ENCODE measurements at places on chromosomes 6 and 20.

DNA sequence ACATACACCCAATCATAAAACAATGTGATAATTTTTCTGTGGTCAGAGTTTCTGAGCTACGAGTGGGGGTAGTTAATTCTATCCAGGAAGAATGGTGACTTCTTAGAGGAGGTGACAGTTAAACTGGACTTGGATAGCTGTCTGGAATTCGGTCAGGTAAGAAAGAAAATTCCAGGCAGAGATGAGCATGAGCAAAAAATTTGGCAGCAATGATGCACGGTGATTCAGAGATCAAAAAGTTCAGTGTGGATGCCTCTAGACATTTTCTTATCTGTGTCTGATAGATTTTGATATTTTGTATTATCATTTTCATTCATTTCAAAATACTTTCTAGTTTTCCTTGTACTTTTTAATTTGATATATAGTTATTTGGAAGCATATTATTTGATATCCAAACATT lies 12.0 kb downstream of the RAET1E start:
- no peak overlapping the region for H3K4me3 ChIP-seq
- no peak overlapping the region for H3K27ac ChIP-seq
- no peaks in the 10 kb centered on the region for H3K4me1 ChIP-seq
- no peaks in the 10 kb centered on the region for H3K36me3 ChIP-seq
- H3K27me3 ChIP-seq: no peaks in the 10 kb centered on the region

DNA sequence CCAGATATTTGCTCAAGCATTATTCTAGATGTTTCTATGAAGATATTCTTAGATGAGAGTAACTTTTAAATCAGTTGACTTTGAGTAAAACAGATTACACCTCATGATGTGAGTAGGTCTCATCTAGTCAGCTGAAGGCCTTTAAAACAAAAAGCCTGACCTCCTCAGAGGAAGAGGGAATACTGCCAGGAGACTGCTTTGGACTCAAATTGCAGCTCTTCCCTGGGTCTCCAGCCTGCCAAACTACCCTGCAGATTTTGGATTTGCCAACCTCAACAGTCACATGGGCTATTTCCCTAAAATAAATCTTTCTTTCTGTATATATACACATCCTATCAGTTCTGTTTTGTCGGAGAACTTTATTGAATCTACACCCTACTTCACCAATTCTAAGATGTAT lies 182.5 kb upstream of the TENT5A start:
- no peak for DNase-seq
- no peak overlapping the region for H3K4me3 ChIP-seq
- no peaks in the 10 kb centered on the region for H3K36me3 ChIP-seq
- H3K4me1 ChIP-seq: no peaks in the 10 kb centered on the region

DNA sequence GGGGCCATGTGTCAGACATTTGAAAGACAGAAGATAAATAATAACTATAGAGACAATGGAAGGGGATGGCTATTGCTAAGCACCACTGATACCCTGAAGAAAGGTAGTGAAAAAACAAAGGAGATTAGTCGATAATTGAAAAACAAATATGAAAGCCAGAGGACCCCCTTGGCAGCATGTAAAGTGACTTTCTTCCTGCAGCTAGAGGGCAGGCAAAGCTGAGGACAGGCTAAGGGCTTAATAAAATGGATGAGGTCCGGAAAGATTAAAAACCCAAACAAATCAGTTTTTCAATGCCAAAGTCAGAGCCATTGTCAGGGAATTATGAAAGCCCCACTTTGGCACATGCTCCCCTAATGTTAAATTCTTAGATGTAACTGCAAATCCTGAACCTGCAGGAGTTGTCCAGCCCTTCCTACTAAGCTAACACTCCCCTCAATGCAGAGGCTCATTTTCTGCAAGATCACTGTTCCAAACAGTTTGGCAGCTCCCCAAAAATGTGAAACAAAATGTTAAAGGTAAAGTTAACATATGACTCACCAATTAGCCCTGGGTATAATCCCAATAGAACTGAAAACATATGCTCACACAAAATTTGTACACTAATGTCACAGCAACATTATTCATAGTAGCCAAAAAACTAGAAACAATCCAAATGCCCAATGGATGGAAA lies 1177.9 kb downstream of the GRIK2 start:
- no peaks in the 10 kb centered on the region for H3K36me3 ChIP-seq
- H3K27ac ChIP-seq: no peak overlapping the region
- DNase-seq: no peak
- no peaks in the 10 kb centered on the region for H3K4me1 ChIP-seq
- no peaks in the 10 kb centered on the region for H3K27me3 ChIP-seq
- no peak overlapping the region for H3K4me3 ChIP-seq

GRCh38 chr6:95094751-95095663 lies 482.3 kb upstream of the MANEA start:
- H3K36me3 ChIP-seq: no peaks in the 10 kb centered on the region

DNA sequence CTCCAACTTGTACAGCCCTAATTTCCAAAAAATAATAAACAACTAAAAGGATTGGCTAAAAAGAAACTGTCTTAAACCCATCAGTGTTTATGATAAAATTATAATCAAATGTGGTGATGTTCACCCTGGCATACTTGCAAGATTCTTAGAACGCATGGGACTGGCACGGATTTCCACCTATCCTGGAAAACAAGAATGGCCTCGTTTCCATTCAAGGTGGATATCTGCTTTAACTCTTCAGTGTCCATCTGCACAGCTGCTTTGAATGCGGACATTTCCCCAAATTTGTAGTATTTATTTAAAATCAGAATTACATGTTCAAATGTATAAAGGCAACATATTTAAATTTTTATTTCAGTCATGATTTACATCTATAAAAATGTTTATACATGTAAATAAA lies 4.2 kb downstream of the CNR1 start:
- no peak overlapping the region for H3K4me3 ChIP-seq
- peaks cover 8% of the 10 kb centered on the region for H3K27me3 ChIP-seq
- peak; percentile 56 for DNase-seq

DNA sequence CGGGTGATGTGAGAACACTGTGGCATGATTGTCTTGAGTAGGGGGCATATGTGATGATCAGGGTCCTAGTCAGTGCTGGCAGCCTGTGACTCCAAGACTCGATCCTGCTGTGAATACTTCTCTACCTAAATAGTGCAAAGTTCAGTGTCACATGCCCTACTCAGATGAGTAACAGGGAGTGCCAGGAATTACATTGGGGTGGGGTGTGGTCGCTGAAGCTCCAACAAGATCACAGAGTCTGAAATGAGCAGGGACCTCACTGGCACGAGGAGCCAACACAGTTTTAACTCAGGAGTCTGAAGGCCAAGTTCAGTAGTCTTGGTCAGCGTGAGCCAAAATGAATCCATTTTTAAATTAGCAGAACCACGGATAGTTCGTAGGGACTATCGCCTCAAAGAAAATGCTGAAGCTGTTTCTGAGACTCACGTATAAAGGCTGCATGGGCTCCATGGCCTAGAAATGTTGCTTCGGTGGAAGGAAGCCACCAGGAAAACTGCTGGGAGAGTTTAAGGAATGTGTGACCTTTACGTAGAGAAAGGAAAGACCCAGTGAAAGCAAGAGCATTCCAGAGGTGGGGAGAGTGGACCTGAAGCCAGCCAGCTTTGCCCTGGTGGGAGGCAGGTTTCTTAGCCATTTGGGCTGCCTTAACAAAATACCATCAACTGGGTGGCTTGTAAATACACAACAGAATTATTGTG lies 72.2 kb downstream of the RPP40 start:
- DNase-seq: no peak
- no peak overlapping the region for H3K4me3 ChIP-seq
- no peaks in the 10 kb centered on the region for H3K27me3 ChIP-seq
- H3K4me1 ChIP-seq: peaks cover 13% of the 10 kb centered on the region

DNA sequence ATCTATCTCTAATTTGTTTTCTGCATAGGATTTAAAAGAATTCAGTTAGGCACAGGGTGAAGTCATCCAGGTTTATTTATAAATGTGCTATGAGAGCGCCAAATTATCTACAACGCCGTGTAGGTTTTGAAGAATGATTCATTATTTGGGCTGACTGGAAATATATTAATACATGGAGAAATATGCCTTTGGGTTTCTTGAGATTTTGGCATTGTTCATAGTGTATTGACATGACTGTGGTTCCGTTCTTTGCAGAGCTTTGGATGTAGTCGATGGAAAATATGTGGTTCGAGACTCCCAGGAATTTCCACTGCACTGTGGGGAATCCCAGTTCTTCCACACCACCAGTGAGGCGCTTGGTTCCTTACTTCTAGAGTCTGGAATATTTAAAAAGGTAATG lies 90.9 kb downstream of the CRYBG1 start:
- H3K36me3 ChIP-seq: no peaks in the 10 kb centered on the region
- no peak overlapping the region for H3K27ac ChIP-seq
- H3K4me3 ChIP-seq: no peak overlapping the region
- H3K27me3 ChIP-seq: no peaks in the 10 kb centered on the region
- no peak for DNase-seq

DNA sequence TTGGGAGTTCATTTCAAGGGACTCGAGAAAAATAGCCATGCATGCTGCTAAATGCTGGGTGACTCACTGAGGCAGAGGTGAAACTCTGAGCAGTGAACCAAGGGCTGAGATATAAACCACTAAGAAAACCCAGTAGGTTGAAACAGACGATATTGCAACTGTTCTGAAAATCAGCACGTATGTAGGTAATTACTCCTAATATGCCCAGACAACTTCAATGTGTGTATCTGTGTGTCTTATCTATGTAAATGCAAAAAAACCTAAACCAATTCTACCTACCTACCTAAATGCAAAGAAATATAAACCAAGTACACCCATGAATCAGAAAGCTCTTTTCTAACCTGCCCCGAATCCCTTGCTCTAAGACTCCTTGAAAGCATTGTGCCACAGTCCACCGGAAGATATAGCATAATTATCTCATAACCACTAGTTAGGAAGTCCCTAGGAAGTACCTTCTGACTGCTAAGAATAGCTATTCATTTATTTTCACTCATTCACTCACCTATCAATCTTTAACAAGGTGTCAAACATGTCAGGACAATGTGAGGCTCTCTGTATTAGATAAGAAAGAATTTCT lies 458.7 kb upstream of the RUNX2 start:
- no peaks in the 10 kb centered on the region for H3K36me3 ChIP-seq
- no peak for DNase-seq
- no peak overlapping the region for H3K27ac ChIP-seq

DNA sequence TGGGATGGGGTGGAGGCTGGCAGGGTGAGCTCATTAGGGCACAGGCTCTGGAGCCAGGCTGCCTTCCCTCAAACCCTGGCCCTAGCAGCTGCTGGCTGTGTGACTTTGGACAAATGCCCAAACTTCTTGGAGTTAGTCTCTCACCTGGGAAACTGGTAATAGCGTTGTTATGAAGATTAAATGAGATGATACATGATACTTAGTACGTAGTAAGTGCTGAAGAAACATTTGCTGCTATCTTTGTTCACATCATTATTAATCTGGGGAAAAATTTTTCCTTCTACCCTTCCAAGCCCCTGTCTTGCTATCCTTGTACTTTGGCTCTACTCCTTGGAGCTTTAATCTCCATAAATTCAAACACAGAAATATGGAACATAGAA lies 22.3 kb upstream of the PPARD start:
- H3K4me1 ChIP-seq: peaks cover 16% of the 10 kb centered on the region
- H3K4me3 ChIP-seq: no peak overlapping the region
- H3K27me3 ChIP-seq: no peaks in the 10 kb centered on the region
- DNase-seq: no peak
- no peak overlapping the region for H3K27ac ChIP-seq

- H3K4me1 ChIP-seq: peaks cover 60% of the 10 kb centered on the region
- no peak overlapping the region for H3K27ac ChIP-seq
- no peak overlapping the region for H3K4me3 ChIP-seq
- H3K36me3 ChIP-seq: peaks cover 41% of the 10 kb centered on the region
- no peak for DNase-seq
These were observed 2.5 kb downstream of the NECAB3 start for GRCh38 chr20:33671573-33672288.

DNA sequence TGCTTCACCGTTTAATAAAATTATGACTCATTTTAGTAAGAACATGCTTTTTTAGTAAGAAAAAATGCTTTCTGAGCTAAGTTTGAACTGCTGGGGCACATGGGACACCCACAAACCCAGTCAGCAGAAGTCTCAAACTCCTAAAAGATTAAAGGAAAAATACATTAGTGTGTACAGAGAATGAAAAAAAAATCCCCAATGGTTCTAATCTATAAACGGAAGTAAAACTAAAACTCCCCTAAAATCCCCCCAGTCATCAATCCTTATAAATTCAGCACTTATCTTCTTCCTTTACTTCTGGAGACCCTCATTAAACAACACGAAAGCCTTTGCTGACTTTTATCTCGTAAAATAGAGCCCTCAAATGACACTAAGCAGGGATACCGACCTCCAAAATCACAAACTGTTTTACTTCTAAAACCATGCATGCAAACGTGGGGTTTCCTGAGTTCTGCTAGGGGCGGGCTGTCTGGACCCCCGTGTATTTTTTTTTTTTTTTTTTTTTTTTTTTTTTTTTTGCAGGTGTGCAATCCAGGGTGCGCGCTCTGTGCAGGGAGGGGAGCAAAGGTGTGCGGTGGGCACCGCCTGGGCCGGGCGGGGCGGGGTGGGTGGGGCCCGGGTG lies 1.1 kb upstream of the MYB start:
- H3K27me3 ChIP-seq: peaks cover 25% of the 10 kb centered on the region
- peaks cover 28% of the 10 kb centered on the region for H3K4me1 ChIP-seq
- DNase-seq: no peak

DNA sequence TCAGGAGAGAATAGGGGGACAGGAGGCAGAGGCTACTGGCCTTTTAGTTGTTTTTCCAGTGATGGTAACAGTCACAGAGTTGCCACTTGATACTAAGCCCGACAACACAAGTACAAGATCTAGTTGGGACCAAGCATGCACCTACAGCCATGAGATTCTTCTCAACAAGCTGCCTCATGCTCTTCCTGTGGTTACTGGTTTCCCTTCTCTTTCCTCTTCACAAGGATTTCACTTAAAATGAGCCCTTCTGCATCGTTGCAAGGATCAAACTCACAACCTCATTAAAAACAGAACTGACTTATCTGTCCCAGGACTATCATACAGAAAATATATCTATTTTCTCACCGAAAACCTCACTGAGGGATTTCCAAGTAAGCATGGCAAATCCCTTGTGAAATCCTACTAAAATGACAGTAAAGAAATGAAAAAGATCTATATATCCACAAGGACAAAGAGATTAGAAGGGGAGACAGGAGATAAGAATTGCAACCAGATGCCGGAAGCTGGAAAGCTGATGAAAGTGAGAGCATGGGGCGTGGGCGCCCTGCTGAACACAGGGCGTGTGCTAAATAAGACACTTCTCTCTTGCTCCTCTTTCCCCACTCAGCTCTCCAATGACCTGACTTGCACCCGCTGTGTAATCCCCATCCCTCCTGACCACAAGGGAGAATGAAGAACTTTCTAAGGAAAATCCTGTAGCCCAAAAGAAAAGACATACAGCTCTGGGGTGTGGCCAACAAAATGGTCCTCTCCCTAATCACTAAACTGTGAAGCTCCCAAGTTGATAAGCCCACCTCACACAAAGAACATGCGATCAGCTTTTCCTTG lies 13.4 kb downstream of the MTFR2 start:
- no peaks in the 10 kb centered on the region for H3K4me1 ChIP-seq
- H3K27ac ChIP-seq: no peak overlapping the region
- no peaks in the 10 kb centered on the region for H3K27me3 ChIP-seq
- H3K36me3 ChIP-seq: no peaks in the 10 kb centered on the region
- no peak for DNase-seq

- no peaks in the 10 kb centered on the region for H3K27me3 ChIP-seq
- H3K27ac ChIP-seq: no peak overlapping the region
- H3K36me3 ChIP-seq: no peaks in the 10 kb centered on the region
- H3K4me3 ChIP-seq: no peak overlapping the region
These were observed 48.5 kb downstream of the TRIM27 start for GRCh38 chr6:28875191-28875747.

GRCh38 chr6:90362318-90362717 lies 65.7 kb upstream of the BACH2 start:
- H3K27me3 ChIP-seq: no peaks in the 10 kb centered on the region
- DNase-seq: no peak
- H3K4me1 ChIP-seq: peaks cover 6% of the 10 kb centered on the region
